Ureter (tissue), 1 donor: ENCODE measurements at places on chromosomes 12 and 14.

- DNase-seq = no peak
These were observed 466.5 kb downstream of the TMTC2 start for GRCh38 chr12:83153177-83153576.

GRCh38 chr12:132284071-132284826, 45.1 kb downstream of the GALNT9 start:
- no peak for DNase-seq

GRCh38 chr14:88516861-88517357, 37.9 kb downstream of the PTPN21 start:
- DNase-seq = no peak

GRCh38 chr12:6468283-6468575, 2.2 kb downstream of the VAMP1 start:
- no peak for DNase-seq

DNA sequence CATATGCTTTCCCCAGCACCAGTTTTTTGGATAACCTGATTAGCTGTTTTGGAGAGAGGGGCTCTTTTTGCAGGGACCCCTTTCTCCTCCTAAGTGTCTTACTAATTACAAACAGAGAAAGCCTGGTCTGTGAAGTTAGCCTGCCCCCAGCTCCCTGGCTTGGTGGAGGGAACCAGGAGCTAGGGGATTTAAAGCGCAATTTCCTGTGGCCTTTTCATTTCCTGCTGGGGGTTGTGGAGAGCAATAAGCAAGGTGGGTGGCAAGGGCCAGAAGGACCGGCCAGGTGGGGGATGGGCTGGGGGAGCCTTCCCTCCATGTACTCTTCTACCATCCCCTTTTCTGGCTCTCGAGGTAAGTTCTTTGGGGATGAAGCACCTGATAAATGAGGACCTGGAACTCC, 4.1 kb upstream of the CISTR start:
- DNase-seq = no peak

DNA sequence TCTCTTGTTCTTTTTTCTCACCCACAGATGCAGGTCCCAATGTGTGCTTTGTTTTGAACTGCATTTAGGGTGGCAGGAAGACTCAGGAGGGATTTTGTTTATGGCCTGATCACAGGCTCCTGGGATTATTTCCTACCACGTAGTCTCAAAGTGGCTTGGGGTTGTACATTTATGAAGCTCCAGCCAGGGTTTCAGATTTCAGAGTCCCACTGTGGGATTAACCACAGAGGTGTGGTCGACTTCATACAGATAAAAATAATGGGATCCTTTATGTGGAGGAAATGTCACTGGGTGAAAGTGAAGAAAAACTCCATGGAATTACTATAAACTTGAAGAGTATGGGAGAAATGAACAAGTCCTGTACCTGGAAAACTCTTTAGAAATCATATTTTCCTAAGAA, 14.2 kb upstream of the PPP1R1A start:
- no peak for DNase-seq

- no peak for DNase-seq
These were observed 11.4 kb upstream of the AACS start for GRCh38 chr12:125053821-125054220.

- DNase-seq = no peak
These were observed 15.3 kb upstream of the ARID4A start for GRCh38 chr14:58282925-58283593.

- no peak for DNase-seq
These were observed 23.7 kb upstream of the PARP11 start for GRCh38 chr12:3896801-3897351.

DNA sequence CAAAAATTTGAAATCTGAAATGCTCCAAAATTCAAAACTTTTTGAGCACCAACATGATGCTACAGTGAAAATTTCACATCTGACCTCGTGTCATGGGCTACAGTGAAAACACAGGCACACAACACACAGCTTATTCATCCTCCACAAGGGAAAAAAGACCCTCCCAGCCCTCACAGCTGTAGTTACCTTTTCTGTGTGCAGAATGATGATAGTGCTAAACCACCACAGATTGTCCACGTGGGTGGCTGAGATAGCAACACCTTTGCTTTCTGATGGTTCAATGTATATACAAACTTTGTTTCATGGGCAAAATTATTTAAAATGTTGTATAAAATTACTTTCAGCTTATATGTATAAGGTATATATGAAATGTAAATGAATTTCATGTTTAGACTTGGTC, 46.8 kb downstream of the FRS2 start:
- DNase-seq = no peak

- no peak for DNase-seq
These were observed 300.8 kb downstream of the NPAS3 start for GRCh38 chr14:33239465-33239864.

- DNase-seq = peak; percentile 63
These were observed 21.4 kb downstream of the B4GALNT3 start for GRCh38 chr12:480831-481816.

- no peak for DNase-seq
These were observed 1.1 kb upstream of the GLT1D1 start for GRCh38 chr12:128852026-128852698.

- no peak for DNase-seq
These were observed 220.6 kb upstream of the HMGA2 start for GRCh38 chr12:65603438-65604351.

DNA sequence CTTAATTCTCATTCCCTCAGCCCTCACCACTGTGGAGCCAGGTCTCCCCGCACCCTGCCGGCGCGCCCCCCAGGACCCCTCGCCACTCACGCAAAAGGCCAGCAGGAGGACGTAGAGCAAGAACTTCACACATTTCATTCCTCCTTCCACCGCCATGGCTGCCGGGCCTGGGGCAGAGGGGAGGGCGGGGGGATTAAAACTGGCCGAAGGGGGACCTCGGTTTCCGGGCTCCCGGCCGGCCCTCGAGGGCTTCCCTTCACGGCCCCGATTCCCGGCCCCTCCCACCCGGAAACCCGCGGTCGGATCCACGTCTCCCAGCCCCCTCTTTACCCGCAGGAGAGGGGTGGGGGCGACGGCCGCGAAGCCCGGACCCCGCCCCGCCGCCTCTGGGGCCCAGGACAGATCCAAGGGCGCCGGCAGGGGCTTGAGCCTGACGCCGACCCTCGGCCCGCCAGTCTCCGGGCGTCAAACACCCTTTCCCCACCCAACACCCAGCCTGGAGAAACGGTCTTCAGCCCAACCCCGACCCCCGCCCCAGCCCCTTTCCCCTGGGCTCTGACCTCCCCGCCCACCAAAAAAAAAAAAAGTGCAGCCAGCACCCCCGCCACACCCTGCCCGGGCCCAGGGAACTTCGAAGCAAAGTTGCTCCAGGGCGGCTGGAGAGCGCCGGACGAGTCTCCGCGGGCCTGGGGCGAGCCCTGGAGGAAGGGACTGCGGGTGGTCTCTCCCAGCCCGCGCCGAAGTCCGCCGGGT, 447 bp downstream of the CD63 start:
- DNase-seq = peak; percentile 88

GRCh38 chr12:30515351-30515750, 180.3 kb downstream of the IPO8 start:
- no peak for DNase-seq

DNA sequence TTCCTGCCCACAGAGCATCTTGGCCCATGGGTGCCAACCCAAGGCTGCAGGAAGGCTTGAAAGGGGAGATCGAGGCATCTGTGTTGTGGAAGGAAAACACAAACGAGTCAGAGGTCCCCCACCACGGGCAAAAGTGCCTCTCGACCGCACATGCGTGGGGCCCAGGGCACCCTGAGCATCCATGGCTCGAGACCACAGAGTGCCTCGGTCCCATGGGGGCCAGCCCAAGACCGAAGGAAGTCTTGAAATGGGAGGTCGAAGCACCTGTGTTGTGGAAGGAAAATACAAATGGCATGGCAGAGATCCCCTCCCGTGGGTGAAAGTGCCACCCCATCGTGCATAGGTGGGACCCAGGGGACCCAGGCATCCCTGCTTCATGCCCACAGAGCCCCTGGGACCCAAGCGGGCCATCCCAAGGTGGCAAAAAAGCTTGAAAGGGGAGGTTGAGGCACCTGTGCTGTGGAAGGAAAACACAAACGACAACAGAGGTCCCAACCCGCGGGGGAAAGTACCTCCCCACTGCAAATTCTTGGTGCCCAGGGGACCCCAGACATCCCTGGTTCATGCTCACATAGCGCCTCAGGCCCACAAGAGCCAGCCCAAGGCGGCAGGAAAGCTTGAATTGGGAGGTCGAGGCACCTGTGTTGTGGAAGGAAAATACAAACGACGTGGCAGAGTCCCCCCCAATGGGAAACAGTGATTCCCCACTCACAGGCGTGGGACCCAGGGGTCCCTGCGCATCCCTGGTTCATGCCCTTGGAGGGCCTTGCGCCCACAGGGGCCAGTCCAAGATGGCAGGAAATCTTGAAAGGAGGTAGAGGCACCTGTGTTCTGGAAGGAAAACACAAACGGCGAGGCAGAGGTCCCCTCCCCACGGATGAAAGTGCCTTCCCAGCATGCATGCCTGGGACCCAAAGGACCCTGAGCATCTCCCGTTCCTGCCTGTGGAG, 373.0 kb downstream of the ALG10 start:
- DNase-seq = peak; percentile 28

- no peak for DNase-seq
These were observed 35.7 kb upstream of the GPR132 start for GRCh38 chr14:105100910-105101309.
